ENCODE measurements at places on chromosomes 2 and 18.
A peak's percentile ranks its signal among the peaks of the same experiment; 100 is the strongest.

- DNase-seq = no peak
These were observed 113.5 kb upstream of the RAB6C start for GRCh38 chr2:129865976-129866375.

GRCh38 chr2:172931918-172932520 is 143.6 kb upstream of the MAP3K20 start:
- peak; percentile 45 for DNase-seq

- peak; percentile 38 for DNase-seq
These were observed 124.2 kb upstream of the ITGB6 start for GRCh38 chr2:160324161-160324800.

DNA sequence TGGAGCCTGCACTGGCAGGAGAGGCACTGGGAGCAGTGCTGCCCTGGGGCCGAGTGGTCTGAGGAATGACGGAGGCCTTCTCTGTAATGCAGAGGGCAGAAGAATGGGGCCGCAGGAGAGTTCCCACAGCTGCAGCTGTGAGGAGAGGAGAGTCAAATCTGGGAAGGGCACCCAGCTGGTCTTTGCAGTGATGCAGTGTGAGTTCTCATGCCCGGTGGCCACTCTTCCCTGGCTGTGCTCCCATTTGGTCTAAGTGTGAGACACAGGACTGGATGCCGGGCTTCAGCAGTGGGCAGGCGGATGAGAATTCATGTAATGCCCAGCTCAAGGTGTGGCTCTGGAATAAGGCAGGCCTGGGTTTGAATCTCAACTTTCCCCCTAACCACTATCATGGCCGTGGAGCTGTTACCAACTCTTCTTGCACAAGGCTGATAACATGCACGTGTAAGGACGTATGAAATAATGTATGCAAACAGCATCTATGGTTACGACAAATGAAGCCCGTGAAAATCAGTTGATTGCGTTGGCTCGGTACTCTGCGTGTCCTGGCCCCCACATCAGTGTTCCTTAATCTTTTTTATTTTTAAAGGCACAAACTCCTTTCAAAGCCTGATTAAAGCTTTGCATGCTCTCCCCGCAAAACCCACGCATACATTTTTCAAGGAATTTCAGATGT is 71.6 kb downstream of the ACKR3 start:
- no peak for DNase-seq

GRCh38 chr2:218883491-218884490 is 3.1 kb downstream of the WNT10A start:
- no peak for DNase-seq

GRCh38 chr2:159713631-159714246 is 1.4 kb downstream of the MARCHF7 start:
- no peak for DNase-seq

DNA sequence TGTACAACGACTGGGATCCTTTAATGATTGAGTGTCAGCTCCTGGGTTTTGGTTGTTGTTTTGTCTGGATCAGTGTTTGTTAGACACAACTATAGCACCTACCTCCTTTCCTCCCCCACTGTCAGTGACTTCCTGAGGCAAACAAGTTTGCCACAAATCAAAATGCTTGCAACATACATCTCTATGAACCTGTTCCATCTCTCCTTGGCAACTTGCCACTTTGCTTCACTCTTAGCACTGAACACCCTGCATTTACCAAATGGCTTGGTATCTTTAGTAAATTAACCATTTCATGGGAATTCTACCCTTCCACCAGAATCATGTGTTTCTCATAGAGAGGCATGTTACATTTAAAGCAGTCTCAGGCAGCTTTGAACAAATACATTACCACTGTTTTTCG is 301.1 kb upstream of the TANK start:
- DNase-seq = no peak

- DNase-seq = no peak
These were observed 3.3 kb downstream of the INPP5D start for GRCh38 chr2:233063269-233063975.

- DNase-seq = no peak
These were observed 619 bp upstream of the FAM168B start for GRCh38 chr2:131093696-131094462.

- no peak for DNase-seq
These were observed 40.6 kb upstream of the GPAT2 start for GRCh38 chr2:96075199-96075771.

DNA sequence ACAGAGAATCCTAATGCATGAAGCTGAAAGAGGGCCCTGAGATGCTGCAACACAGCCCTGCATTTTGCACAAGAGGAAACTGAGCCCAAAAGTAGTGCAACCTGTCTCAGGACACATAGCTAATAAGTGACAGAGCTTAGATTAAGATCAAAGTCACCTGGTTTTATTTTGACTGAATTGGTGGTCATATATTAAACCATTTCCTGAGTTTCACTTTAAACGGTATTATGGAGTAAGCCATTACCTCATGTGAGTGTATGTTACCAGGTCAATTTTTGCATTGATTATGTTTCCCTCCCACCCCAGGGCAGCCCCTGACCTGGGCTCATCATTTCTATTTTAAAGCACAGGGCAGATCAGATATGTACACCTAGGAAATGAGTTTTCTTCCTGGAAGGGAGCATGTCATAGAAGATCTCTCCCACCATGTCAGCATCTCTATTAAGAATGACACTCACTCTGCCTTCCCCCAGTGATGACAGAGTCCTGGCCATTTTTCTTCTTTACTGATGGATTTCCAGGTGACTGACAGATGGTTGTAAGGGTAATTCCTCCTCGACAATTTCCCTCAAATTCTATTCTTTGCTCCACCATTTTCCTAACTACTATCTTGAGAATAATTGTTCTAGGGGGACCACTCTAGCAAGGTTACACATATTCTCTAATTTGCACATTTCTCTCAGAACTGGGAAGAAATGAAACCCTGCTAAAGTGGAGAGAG is 441.3 kb upstream of the SLC14A2 start:
- DNase-seq = no peak

GRCh38 chr2:231709981-231710798 is 1.9 kb downstream of the PTMA start:
- DNase-seq = peak; percentile 78

- no peak for DNase-seq
These were observed 159.4 kb downstream of the COPS8 start for GRCh38 chr2:237244976-237245646.

Data from CD4-positive, alpha-beta T cell treated with Interleukin-6 at 100 ng/mL for 8 hours (primary cell).